ENCODE measurements at places on chromosomes 2 and 18. TPM values are rescaled to one million over a fixed set of nuclear protein-coding genes. Genes with fewer than 3 reads are reported as not detected.
A peak's percentile ranks its signal among the peaks of the same experiment; 100 is the strongest.

- no peak for DNase-seq
These were observed 954.8 kb upstream of the DDX18 start for GRCh38 chr2:116859708-116860107.

- DNase-seq, result peak; percentile 42
These were observed 3.2 kb downstream of the NPPC start for GRCh38 chr2:231923010-231923344.

DNA sequence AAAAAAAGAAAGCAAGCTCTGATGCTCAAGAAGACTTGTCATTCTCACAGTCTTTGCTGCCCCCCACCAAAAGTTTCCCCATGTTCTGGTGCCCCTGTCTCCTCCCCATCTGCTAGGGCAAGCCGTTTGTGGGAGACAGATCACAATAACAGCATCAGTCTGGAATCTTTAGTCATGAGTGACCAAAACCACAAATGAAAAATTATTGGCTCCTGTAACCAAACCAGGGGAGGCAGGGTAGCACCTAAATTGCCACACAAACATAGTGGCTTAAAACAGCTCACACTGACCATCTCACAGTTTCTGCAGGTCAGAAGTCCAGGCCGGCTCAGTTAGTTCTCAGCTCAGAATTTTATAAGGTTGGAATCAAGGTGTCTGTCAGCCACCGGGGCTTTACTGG lies 9.1 kb upstream of the B3GNT7 start:
- DNase-seq, result no peak

GRCh38 chr2:65724336-65724735 lies 291.9 kb upstream of the SPRED2 start:
- no peak for DNase-seq

DNA sequence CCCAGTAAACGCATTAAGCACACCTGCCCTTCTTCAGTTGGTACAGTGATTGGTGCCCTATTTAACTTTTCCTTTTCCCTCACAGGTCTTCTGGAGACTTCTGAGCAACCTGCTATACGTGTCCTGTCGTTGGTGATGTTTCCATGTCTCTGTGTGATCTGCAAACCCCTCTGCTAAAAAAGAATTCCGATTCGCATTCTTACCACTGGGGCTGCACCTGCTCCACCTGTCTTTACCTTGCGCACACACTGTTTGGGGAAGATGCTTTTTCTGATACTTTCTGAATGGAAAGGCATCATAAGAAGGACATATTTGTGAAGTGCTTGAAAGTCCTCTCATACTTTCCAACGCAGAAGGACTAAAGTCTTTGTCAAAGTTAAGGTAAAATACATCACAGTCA lies 323.9 kb upstream of the SOX11 start:
- no peak for DNase-seq

The PLGLB1 gene
- 1.8 TPM for total RNA-seq

DNA sequence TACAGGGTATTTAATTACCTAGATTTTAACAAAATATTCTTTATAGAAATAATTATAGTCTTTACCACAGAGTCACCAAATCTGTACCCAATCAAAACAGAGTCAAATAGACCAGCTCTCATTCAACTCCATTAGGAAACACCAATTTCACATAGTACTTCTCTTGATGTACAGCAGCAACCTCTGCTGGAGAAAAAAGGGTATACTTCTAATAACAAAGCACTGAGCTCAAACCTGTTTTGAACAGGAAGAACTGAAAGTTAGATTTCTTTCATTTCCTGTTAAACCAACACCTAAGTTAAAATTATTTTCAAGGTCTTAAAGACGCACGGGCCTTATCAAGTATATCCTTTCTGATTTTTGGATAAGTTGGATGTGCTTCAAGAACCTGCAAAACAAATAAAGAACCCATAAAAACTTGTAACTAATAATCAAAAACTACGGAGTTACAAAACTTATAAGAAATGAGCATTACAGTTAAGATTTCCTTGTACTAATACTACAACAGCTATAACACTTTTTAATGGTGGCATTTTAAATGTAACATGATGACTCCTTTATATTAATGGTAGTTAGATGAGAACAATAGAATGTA lies 79.0 kb downstream of the TTC21B start:
- no peak for DNase-seq

GRCh38 chr18:56333839-56334238 lies 304.6 kb downstream of the TXNL1 start:
- no peak for DNase-seq
